ENCODE measurements at places on chromosomes 6 and 20. TPM values are rescaled to one million over a fixed set of nuclear protein-coding genes. Genes with fewer than 3 reads are reported as not detected.

DNA sequence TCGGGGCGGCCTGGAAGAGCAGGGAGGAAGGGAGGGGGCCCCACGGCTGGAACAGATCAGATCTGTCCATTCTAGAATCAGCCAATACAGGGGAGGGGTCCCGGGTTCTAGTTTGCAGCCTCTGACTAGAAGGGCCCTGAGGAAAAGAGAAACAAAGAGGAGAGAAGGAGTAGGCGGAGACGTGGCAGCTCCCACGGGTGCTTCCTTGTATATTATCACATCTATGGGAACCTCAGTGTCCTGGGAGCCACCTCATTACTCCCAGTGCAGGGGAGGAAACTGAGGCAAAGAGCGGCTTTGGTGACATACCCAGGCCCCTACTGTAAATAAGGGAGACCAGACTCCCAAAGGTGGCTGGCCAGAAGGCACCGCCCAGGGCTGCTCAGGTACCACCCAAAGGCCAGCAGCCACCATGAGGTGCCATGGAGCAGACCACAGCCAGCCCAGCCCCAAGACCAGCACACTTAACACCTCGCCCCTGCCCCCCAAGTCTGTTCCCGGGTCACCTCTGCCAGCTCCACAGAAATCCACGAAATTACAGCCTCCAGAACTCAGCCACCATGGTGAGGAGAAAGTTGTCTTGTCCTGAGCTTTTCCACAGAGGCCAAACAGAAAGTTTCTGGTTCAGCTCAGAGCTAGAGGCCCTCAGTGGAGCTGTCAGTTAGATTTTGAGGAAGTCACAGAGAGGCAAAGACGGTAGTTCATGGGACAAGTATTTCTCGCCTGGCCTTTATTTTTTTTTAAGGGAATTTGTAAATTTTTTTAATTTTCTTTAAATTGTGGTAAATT, 2.1 kb downstream of the ZC3H12D start:
- peak overlapping the region; percentile 88 for H3K4me3 ChIP-seq
- H3K36me3 ChIP-seq, result peaks cover 8% of the 10 kb centered on the region
- H3K27ac ChIP-seq, result peak overlapping the region; percentile 95
- DNase-seq, result peak; percentile 50

The HLA-DQA1 gene
- 3.9 TPM for total RNA-seq

The SDHAF4 gene
- 15.9 TPM for total RNA-seq

GRCh38 chr6:15474196-15474595, 188.6 kb downstream of the DTNBP1 start:
- no peaks in the 10 kb centered on the region for H3K27me3 ChIP-seq
- DNase-seq, result no peak
- H3K27ac ChIP-seq, result no peak overlapping the region
- peaks cover 9% of the 10 kb centered on the region for H3K4me1 ChIP-seq

The DSN1 gene
- total RNA-seq, result 32.2 TPM

The XKR7 gene
- total RNA-seq, result not detected

GRCh38 chr6:11848852-11849731, 70.5 kb upstream of the ADTRP start:
- H3K27me3 ChIP-seq, result no peaks in the 10 kb centered on the region
- no peak for DNase-seq
- H3K27ac ChIP-seq, result no peak overlapping the region

GRCh38 chr6:169850154-169850553, 98.7 kb downstream of the ERMARD start:
- H3K36me3 ChIP-seq, result no peaks in the 10 kb centered on the region
- H3K27me3 ChIP-seq, result peaks cover 2% of the 10 kb centered on the region
- H3K4me1 ChIP-seq, result no peaks in the 10 kb centered on the region
- DNase-seq, result no peak
- no peak overlapping the region for H3K4me3 ChIP-seq

The HDGFL1 gene
- not detected for total RNA-seq

GRCh38 chr20:33601861-33602260, 60.3 kb upstream of the C20orf144 start:
- no peak overlapping the region for H3K4me3 ChIP-seq
- no peaks in the 10 kb centered on the region for H3K27me3 ChIP-seq

- H3K4me1 ChIP-seq, result peaks cover 4% of the 10 kb centered on the region
- H3K27me3 ChIP-seq, result peaks cover 10% of the 10 kb centered on the region
- H3K27ac ChIP-seq, result no peak overlapping the region
These were observed 20.8 kb upstream of the MLN start for GRCh38 chr6:33824461-33825154.

The CSNK2B gene
- total RNA-seq, result 206 TPM

The PDYN gene
- total RNA-seq, result not detected

- H3K4me1 ChIP-seq, result peaks cover 7% of the 10 kb centered on the region
- peak overlapping the region; percentile 93 for H3K4me3 ChIP-seq
- no peak overlapping the region for H3K27ac ChIP-seq
- H3K36me3 ChIP-seq, result no peaks in the 10 kb centered on the region
- DNase-seq, result no peak
These were observed 437 bp downstream of the CD40 start for GRCh38 chr20:46118481-46119020.

The COL19A1 gene
- 0.06 TPM for total RNA-seq

The MYMX gene
- not detected for total RNA-seq

- peaks cover 33% of the 10 kb centered on the region for H3K36me3 ChIP-seq
- no peak overlapping the region for H3K27ac ChIP-seq
- H3K27me3 ChIP-seq, result no peaks in the 10 kb centered on the region
- H3K4me1 ChIP-seq, result peaks cover 26% of the 10 kb centered on the region
- no peak overlapping the region for H3K4me3 ChIP-seq
These were observed 11.6 kb downstream of the PLN start for GRCh38 chr6:118559659-118560058.

DNA sequence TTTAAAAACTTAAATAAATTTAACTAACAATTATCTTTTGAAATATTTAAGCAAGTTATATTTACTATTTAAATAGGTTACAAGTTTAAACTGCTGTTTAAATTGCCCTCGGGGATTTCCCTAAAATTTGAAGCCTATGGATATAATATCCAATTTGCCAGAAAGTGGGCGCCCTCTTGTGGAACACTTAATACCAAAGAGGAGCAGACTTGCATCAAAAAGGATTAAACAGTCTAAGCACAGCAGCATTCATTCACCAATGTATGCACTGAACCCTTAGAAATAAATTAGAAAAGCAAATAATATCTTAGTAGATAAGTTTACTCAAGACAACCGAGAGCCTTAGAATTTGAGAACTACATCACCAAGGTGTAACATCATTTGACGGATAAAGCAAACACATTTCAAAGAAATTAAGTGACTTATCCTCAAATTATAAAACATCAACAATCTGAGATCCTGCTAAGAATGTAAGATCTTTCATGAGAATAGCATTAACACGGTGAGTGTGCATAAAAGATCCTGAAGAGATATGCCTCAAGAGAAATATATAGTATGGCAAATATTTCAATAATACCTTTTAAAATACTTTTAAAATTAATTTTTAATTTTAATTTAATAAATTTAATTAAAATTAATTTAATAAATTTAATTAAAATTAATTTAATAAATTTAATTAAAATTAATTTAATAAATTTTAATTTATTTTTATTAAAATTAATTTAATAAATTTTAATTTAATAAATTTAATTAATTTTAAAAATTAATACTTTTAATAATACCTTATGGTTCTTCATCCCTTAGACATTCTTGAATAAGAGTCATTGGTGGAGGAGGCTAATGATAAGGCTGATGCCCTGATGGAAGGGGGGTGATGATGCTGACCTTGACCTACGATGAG, 11.5 kb upstream of the MEP1A start:
- no peak overlapping the region for H3K27ac ChIP-seq
- H3K27me3 ChIP-seq, result peaks cover 5% of the 10 kb centered on the region
- H3K4me1 ChIP-seq, result no peaks in the 10 kb centered on the region
- no peak for DNase-seq
- no peaks in the 10 kb centered on the region for H3K36me3 ChIP-seq

GRCh38 chr20:50585214-50585613, 75.0 kb downstream of the PTPN1 start:
- peak overlapping the region; percentile 28 for H3K27ac ChIP-seq
- H3K4me3 ChIP-seq, result no peak overlapping the region
- peaks cover 9% of the 10 kb centered on the region for H3K4me1 ChIP-seq
- no peaks in the 10 kb centered on the region for H3K27me3 ChIP-seq
- peaks cover 10% of the 10 kb centered on the region for H3K36me3 ChIP-seq

GRCh38 chr6:160735523-160735922, 33.5 kb downstream of the PLG start:
- no peaks in the 10 kb centered on the region for H3K4me1 ChIP-seq
- no peak overlapping the region for H3K4me3 ChIP-seq
- H3K27me3 ChIP-seq, result no peaks in the 10 kb centered on the region

DNA sequence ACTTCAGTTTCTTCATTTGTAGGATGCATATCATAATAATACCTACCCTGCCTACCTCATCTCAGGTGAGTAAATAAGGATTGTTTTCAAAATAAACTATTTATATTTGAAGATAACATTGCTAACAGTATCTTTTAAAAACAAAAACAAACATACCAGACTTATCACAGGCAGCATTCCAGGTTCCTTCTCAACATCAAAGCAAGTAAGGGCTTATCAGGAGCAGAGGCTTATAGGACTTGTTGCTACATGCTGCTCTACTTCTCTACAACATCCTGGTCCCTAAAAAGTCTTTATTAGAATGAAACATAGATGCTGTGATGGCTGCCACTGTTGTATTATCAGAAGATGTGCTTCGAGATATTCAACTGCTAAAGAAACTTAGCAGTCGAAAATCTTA, 149.2 kb upstream of the PRDM1 start:
- H3K4me3 ChIP-seq, result no peak overlapping the region
- DNase-seq, result no peak
- peaks cover 15% of the 10 kb centered on the region for H3K27me3 ChIP-seq
- no peaks in the 10 kb centered on the region for H3K4me1 ChIP-seq
- H3K27ac ChIP-seq, result no peak overlapping the region

The PBX2 gene
- 112 TPM for total RNA-seq

DNA sequence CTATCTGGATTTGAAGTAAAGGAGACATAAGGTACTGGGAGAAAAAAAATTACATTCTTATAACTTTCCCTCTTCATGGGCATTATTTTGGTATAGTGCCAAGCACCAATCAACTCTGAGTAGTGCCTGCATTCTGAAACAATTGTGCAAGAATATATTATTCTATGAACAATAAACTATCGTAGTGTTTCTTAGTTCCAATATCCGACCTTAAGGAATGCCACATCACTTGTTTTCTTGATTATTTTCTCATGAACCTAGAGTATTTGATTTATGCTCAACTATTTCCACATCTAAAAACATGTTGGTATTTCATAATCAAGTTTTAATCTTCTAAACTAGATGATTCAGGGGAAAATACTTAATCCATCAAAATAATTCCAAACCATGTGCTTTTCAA, 294.4 kb upstream of the TBX18 start:
- no peaks in the 10 kb centered on the region for H3K27me3 ChIP-seq
- H3K27ac ChIP-seq, result no peak overlapping the region
- no peak for DNase-seq
- no peak overlapping the region for H3K4me3 ChIP-seq
- H3K36me3 ChIP-seq, result no peaks in the 10 kb centered on the region

The MATN4 gene
- total RNA-seq, result 0.30 TPM

- no peak overlapping the region for H3K27ac ChIP-seq
- no peak for DNase-seq
- H3K4me1 ChIP-seq, result no peaks in the 10 kb centered on the region
- no peaks in the 10 kb centered on the region for H3K36me3 ChIP-seq
These were observed 15.6 kb downstream of the TGM6 start for GRCh38 chr20:2396241-2396814.

The CTAGE9 gene
- total RNA-seq, result not detected

- H3K4me1 ChIP-seq, result no peaks in the 10 kb centered on the region
- no peaks in the 10 kb centered on the region for H3K27me3 ChIP-seq
- no peak for DNase-seq
- H3K27ac ChIP-seq, result no peak overlapping the region
- no peak overlapping the region for H3K4me3 ChIP-seq
These were observed 127.2 kb downstream of the STXBP5 start for GRCh38 chr6:147331401-147331800.

GRCh38 chr6:163668061-163668426, 253.5 kb downstream of the QKI start:
- no peak overlapping the region for H3K4me3 ChIP-seq
- no peak for DNase-seq
- peaks cover 5% of the 10 kb centered on the region for H3K27me3 ChIP-seq
- H3K27ac ChIP-seq, result peak overlapping the region; percentile 22
- H3K4me1 ChIP-seq, result peaks cover 12% of the 10 kb centered on the region
- no peaks in the 10 kb centered on the region for H3K36me3 ChIP-seq

The PFDN4 gene
- 16.5 TPM for total RNA-seq

The PLCB4 gene
- not detected for total RNA-seq

GRCh38 chr6:16425881-16426615, 187.7 kb downstream of the GMPR start:
- no peak overlapping the region for H3K4me3 ChIP-seq
- H3K36me3 ChIP-seq, result peaks cover 23% of the 10 kb centered on the region
- no peak for DNase-seq
- H3K27me3 ChIP-seq, result no peaks in the 10 kb centered on the region

GRCh38 chr20:35311409-35311808, 19.2 kb upstream of the FAM83C start:
- H3K27ac ChIP-seq, result no peak overlapping the region
- no peak overlapping the region for H3K4me3 ChIP-seq
- no peak for DNase-seq
- peaks cover 14% of the 10 kb centered on the region for H3K36me3 ChIP-seq
- no peaks in the 10 kb centered on the region for H3K27me3 ChIP-seq

DNA sequence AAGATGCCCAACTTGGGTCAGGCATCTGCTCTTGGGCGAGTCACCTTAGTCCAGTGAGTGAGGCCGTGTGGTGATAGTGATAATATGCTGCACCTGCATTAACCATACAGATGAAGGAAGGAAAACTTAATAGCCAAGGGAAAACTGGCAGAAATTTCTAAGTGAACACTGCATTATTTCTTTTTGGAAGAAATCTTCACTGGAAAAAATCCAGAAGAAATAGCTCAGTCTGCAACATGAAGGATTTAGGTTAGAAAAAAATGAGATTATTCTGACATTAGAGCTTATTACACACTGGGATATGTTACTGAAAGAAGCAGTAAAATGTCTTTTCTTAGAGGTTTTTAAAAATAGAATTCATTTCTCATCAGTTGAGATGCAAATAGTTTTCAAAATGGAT, 947.3 kb downstream of the KIF16B start:
- H3K4me1 ChIP-seq, result no peaks in the 10 kb centered on the region
- H3K4me3 ChIP-seq, result no peak overlapping the region
- no peak overlapping the region for H3K27ac ChIP-seq
- no peak for DNase-seq
- no peaks in the 10 kb centered on the region for H3K27me3 ChIP-seq

The LRP11 gene
- 2.3 TPM for total RNA-seq

DNA sequence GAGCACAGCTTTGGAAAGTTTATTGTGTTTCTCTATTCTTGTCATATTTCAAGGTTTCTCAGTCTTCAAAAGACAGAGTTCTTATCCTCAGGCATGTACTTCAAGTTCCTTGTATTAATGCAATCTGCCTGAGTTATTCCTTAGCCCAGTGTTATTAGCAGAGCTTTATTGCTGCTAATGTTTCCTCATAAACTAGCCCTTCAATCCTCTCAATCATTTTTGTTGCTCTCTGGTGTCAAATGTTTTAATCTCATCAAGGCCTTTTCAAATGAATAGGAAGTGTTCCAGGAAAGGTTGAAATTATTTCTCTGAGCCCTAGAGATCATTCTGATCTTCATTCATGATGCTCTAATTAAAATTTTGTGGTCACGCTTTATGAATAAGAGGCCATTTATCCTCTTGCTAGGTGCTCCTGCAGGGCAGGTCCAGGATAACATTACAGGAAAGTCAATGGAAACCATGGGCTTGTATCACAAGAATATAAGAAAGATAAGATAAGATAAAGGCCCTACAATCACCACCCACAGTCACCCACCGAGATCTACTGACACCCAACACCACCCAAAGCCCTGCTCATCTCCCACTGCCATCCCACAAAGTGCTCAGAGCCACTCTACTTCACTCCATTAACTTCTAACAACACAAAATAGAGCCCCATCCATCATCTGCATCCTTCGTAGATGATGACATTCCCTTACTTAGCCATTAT, 125.9 kb downstream of the COL9A1 start:
- H3K27me3 ChIP-seq, result peaks cover 3% of the 10 kb centered on the region
- no peak overlapping the region for H3K27ac ChIP-seq
- no peaks in the 10 kb centered on the region for H3K36me3 ChIP-seq

All from activated naive CD8-positive, alpha-beta T cell treated with anti-CD3 and anti-CD28 coated beads, Interleukin-2, amount 10 ng/mL, durations not matched to agents 7 days and 5 days (primary cell).